Activated naive CD8-positive, alpha-beta T cell treated with anti-CD3 and anti-CD28 coated beads, Interleukin-2, amount 10 ng/mL, durations not matched to agents 7 days and 5 days (primary cell): ENCODE measurements at places on chromosomes 6 and 20. TPM values are rescaled to one million over a fixed set of nuclear protein-coding genes. Genes with fewer than 3 reads are reported as not detected.

DNA sequence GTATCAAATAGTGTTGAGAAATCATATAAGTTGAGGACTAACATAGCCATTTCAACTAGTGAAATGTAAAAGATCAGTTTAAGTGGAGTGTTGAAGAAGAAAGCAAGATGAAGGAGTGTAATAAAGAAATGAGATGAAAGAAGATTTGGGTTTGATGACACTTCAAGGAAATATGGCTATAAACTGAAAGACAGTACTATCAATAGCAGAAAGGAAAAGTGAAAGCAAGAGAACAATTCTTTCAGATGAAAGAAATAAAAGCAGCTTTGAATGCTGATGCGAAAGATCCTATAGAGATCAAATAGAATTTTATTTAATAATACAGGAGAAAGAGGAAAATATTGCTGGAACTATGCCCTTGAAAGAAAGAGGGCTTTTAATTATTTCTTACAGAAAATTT, 92.8 kb upstream of the PRSS16 start:
- H3K36me3 ChIP-seq, result no peaks in the 10 kb centered on the region
- peaks cover 35% of the 10 kb centered on the region for H3K4me1 ChIP-seq
- no peak for DNase-seq
- H3K4me3 ChIP-seq, result peak overlapping the region; percentile 71
- no peaks in the 10 kb centered on the region for H3K27me3 ChIP-seq
- peak overlapping the region; percentile 81 for H3K27ac ChIP-seq

- DNase-seq, result no peak
- H3K27ac ChIP-seq, result no peak overlapping the region
- no peaks in the 10 kb centered on the region for H3K36me3 ChIP-seq
- H3K4me3 ChIP-seq, result no peak overlapping the region
- peaks cover 2% of the 10 kb centered on the region for H3K27me3 ChIP-seq
Observed at GRCh38 chr6:52331793-52332457, 30.0 kb upstream of the PAQR8 start.

- H3K27ac ChIP-seq, result no peak overlapping the region
- peaks cover 19% of the 10 kb centered on the region for H3K4me1 ChIP-seq
- no peaks in the 10 kb centered on the region for H3K27me3 ChIP-seq
- no peak overlapping the region for H3K4me3 ChIP-seq
- peaks cover 37% of the 10 kb centered on the region for H3K36me3 ChIP-seq
- DNase-seq, result no peak
Observed at GRCh38 chr20:47309394-47309793, 47.1 kb downstream of the ZMYND8 start.

The C20orf202 gene
- 0.25 TPM for total RNA-seq

The SLC17A3 gene
- total RNA-seq, result 0.23 TPM
